ENCODE measurements at places on chromosomes 1 and 21.

DNA sequence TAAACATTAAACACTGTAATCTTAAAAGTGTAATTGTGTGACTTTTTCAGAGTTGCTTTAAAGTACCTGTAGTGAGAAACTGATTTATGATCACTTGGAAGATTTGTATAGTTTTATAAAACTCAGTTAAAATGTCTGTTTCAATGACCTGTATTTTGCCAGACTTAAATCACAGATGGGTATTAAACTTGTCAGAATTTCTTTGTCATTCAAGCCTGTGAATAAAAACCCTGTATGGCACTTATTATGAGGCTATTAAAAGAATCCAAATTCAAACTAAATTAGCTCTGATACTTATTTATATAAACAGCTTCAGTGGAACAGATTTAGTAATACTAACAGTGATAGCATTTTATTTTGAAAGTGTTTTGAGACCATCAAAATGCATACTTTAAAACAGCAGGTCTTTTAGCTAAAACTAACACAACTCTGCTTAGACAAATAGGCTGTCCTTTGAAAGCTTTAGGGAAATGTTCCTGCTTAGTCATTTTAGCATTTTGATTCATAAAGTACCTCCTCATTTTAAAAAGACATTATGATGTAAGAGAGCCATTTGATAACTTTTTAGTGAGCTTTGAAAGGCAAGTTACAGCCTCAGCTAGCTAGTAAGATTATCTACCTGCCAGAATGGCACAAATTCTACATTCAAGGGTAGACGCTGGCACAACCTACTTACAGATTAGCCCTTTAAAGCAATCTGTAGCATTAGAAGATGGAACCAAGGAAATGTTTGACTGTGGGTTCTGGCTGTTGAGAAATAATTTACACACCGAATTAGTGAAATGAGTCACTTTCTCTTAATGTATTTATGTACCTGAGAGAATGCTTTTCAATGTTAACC lies 9.4 kb downstream of the SOD1 start:
- no peak for DNase-seq

- DNase-seq = no peak
These were observed 92.1 kb upstream of the LMO4 start for GRCh38 chr1:87236585-87236984.

DNA sequence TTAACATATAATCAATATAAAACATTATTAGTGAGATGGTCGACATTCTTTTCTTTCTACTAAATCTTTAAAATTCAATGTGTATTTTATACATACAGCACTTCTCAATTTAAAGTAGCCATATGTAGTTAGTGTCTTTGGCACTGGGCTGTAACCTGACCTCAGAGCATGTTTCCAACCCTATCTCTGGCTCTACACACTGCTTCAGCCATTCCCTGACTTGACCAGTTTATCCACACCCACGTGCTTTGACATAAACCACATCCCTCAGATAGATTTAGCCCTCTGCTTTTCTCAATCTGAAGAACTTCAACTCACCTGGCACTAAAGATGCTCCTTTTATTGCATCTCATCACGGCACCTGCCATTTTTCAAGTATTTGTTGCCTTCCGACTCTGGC lies 58.3 kb downstream of the RGS2 start:
- DNase-seq = no peak

- peak; percentile 5 for DNase-seq
These were observed 51.8 kb downstream of the TNFRSF8 start for GRCh38 chr1:12114916-12115315.

- no peak for DNase-seq
These were observed 88.9 kb downstream of the LRRC53 start for GRCh38 chr1:74423471-74423870.

GRCh38 chr1:197222025-197222685 lies 45.9 kb upstream of the CRB1 start:
- no peak for DNase-seq

DNA sequence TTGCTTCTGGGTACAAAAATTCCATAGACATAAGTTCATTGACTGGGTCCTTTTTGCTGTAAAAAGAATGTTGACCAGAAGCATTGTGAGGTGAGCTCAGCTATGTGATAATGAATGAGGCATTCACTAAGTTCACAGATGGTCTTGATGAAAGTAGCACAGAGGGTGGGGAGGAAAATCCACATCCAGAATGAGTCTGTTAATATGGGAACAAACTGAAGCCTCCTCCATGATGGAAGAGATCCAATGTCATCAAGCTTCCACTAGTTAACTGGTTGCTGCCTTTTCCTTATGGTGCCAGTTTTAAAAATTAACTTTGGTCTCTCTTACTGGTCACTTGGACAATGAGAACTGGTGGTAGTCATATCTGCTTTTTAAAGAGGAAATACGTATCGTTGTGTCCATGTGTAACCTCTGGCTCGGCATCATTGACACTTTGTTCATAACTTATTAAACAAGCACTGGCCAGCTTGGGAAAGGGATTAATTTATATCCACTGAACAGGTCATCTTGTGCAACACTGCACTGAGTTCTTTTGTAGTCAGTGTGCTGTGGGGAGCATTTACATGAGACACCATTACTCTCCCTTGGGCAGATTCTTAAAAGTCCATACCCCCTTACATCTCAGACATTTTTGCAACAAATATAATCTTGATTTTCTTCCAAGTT lies 88.6 kb downstream of the ADAMTS1 start:
- DNase-seq = no peak

- no peak for DNase-seq
These were observed 359.3 kb upstream of the RUNX1 start for GRCh38 chr21:35408401-35408800.

GRCh38 chr1:184150776-184151531 lies 99.4 kb downstream of the TSEN15 start:
- DNase-seq = no peak

- DNase-seq = no peak
These were observed 11.2 kb upstream of the H3-3A start for GRCh38 chr1:226051365-226051764.

DNA sequence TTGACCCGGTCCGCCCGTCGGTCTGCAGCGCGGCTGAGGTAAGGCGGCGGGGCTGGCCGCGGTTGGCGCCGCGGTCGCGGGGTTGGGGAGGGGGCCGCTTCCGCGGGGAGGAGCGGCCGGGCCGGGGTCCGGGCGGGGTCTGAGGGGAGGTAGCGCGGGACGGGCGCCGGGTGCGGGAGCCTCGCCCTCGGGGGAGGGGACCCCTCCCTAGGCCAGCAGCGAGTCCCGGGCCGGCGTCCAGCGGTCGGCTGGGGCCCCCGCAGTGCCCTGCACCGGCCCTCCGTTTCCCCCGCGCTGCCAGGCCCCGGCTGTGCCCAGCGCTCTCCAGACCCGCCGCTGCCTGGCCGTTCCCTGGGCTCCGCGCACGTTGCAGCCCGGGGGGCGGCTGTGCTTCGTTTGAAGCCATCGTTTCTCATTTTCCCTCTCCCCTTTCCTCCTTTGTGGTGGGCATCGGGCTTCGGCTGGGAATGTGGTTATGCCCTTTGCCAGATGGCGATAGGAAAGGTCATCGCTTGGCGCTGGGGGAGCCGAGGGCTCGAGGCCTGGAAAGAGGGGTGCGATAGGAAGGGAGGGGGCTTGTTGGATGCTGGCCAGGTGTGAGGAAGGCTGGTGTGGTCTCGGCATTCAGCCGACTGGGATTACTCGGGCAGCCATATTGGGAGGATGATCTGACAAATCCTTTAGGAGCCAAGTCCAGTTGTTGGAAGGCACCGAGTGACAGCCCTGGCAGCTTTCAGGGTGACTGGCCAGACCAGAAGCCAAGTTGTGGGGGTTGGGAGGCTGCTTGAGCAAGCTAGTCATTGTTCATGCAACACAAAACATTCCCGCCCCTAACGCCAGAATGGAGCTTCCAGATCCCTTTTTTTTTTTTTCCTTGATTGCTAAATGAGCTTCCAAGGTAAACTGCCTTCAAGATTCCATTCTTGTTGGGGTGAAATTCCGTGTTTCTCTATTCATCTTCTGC lies 753 bp downstream of the KIF1B start:
- DNase-seq = peak; percentile 88

DNA sequence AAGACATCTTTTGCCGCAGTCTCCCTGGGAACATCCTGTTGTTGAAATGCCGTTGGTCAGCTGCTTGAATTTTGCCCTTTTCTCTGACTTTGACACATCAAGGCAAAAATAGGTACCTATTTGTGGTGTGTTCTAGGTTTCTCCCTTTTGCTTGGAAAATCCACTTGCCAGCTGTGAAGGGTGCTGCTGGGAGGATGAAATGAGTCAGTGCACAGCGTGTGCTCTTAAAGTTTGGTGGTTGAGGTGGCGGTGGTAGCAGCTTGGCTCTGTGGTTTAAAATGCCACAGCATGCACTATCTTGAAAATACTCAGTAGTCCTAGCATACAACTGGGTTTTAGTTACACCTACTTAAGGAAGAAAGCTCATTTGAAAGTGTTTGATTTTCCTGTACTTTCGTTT lies 183.8 kb downstream of the DHRS3 start:
- no peak for DNase-seq
